Uterus (tissue), 4 donors: ENCODE measurements at places on chromosomes 5 and 9. TPM values are rescaled to one million over a fixed set of nuclear protein-coding genes. Genes with fewer than 3 reads are reported as not detected.

MYMK gene
- not detected for total RNA-seq

C5orf58 gene
- not detected for total RNA-seq

DNA sequence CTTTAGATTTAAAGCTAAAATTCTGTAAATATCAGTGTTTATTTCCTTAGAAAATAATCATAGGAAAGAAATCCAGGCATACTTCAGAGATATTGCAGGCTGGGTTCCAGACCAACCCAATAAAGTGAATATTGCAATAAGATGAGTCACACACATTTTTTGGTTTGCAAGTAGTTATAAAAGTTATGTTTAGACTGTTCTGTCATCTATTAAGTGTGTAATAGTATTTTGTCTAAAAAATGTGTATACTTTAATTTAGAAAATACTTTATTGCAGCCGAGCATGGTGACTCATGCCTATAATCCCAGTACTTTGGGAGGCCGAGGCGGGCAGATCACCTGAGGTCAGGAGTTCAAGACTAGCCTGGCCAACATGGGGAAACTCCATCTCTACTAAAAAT is 6.9 kb upstream of the RIC1 start:
- H3K36me3 ChIP-seq, result no peaks in the 10 kb centered on the region
- no peak for DNase-seq
- H3K4me3 ChIP-seq, result no peak overlapping the region
- H3K4me1 ChIP-seq, result no peaks in the 10 kb centered on the region
- H3K27me3 ChIP-seq, result no peaks in the 10 kb centered on the region

GRCh38 chr5:14627270-14627669 is 37.2 kb upstream of the OTULIN start:
- H3K27ac ChIP-seq, result no peak overlapping the region
- H3K4me1 ChIP-seq, result no peaks in the 10 kb centered on the region
- H3K27me3 ChIP-seq, result no peaks in the 10 kb centered on the region
- no peak overlapping the region for H3K4me3 ChIP-seq
- no peak for DNase-seq
- no peaks in the 10 kb centered on the region for H3K36me3 ChIP-seq

GRCh38 chr5:137699336-137700281 is 36.3 kb downstream of the KLHL3 start:
- DNase-seq, result no peak
- no peaks in the 10 kb centered on the region for H3K4me1 ChIP-seq
- H3K27me3 ChIP-seq, result no peaks in the 10 kb centered on the region
- peak overlapping the region; percentile 67 for H3K27ac ChIP-seq

- H3K27me3 ChIP-seq, result no peaks in the 10 kb centered on the region
- H3K4me1 ChIP-seq, result peaks cover 3% of the 10 kb centered on the region
- no peaks in the 10 kb centered on the region for H3K36me3 ChIP-seq
- DNase-seq, result no peak
These were observed 1.7 kb upstream of the HBEGF start for GRCh38 chr5:140348104-140348503.

DNA sequence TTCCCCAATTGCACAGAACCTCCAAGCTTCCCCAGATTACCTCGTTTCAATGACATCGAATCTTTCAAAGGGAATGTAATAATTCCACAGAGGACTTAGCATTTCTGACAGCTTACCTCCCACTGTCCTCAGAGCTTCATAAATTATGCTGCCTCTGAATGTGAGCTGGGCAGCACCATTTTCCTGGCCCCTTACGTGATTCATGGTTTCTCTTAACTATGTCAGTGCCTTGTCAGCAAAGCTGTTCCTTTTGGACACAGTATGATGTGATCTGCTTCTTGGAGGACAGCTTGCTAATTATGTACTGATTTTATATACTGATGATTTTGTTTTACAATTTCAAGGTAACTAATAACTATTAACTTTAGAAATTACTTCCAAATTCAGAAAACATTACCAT is 27.7 kb upstream of the SSBP2 start:
- H3K27me3 ChIP-seq, result no peaks in the 10 kb centered on the region
- H3K4me1 ChIP-seq, result no peaks in the 10 kb centered on the region
- DNase-seq, result peak; percentile 41
- peak overlapping the region; percentile 91 for H3K27ac ChIP-seq
- peak overlapping the region; percentile 18 for H3K4me3 ChIP-seq

DNA sequence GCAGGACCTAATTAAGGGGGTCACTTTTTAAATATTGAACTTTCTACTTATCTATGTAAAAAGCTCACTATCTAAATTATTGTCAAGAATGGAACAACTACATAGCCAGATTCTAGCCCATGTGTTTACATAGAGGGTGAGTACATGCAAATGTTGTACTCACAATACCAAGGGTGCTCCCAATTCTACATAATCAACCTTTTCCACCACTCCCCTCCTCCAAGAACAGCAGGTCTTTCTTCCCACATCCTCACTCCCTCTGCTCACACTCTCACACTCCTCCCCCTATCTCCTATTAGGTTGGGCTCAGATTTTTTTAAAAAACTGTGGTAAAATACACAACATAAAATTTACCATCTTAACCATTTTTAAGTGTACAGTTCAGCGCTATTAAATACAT is 325.4 kb downstream of the ARL15 start:
- no peaks in the 10 kb centered on the region for H3K4me1 ChIP-seq
- no peak for DNase-seq
- no peaks in the 10 kb centered on the region for H3K27me3 ChIP-seq
- H3K4me3 ChIP-seq, result no peak overlapping the region

- peak overlapping the region; percentile 68 for H3K27ac ChIP-seq
- H3K36me3 ChIP-seq, result no peaks in the 10 kb centered on the region
- H3K4me1 ChIP-seq, result no peaks in the 10 kb centered on the region
- H3K27me3 ChIP-seq, result peaks cover 9% of the 10 kb centered on the region
These were observed 1.2 kb downstream of the VCAN start for GRCh38 chr5:83472508-83473345.

- peak overlapping the region; percentile 1 for H3K4me3 ChIP-seq
- DNase-seq, result no peak
- no peaks in the 10 kb centered on the region for H3K27me3 ChIP-seq
- H3K27ac ChIP-seq, result peak overlapping the region; percentile 71
- no peaks in the 10 kb centered on the region for H3K36me3 ChIP-seq
- no peaks in the 10 kb centered on the region for H3K4me1 ChIP-seq
These were observed 51.2 kb upstream of the ADRA1B start for GRCh38 chr5:159864885-159865691.
